Posterior vena cava (tissue), 2 donors: ENCODE measurements at places on chromosomes 4 and X.

DNA sequence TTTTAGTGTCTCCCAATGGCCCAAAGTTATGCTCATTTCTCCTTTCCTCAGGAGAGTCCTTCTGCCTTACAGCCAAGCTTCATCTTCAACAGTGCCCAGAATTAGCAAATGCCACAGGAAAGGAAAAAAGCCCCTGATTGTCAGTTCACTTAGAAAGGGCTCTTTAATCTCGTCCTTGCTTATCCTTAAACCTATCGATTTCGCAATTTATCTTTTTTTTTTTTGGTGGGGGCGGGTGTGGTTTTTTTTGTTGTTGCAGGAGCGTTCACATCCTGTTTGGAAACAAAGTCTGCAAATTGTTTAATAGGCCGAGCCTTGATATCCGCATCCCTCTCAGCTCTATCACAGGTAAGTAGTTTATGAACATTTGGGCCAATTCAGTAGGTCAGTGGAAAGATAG, 20.2 kb downstream of the TRPC5OS start:
- no peak for DNase-seq

- no peak for DNase-seq
Observed at GRCh38 chrX:78687586-78687985, 28.5 kb upstream of the RTL3 start.

DNA sequence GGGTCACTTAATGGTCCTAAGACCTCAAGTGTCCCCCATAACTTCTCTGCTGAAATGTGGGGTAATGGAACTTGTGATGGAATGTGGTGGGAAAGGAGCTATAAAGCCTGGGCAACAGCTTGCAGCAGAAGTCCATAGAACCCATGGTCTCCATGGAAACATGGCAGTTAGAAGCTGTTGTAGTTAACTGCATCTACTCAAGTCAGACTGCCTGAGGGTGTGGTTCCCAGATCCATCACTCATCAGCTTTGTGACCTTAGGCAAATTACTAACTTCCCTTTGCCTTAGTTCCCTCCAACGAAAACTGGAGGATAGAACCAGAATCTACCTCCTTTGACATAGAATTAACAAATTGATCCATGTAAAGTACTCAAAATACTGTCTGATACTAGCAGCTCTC, 113.0 kb downstream of the SPATA18 start:
- DNase-seq = no peak

DNA sequence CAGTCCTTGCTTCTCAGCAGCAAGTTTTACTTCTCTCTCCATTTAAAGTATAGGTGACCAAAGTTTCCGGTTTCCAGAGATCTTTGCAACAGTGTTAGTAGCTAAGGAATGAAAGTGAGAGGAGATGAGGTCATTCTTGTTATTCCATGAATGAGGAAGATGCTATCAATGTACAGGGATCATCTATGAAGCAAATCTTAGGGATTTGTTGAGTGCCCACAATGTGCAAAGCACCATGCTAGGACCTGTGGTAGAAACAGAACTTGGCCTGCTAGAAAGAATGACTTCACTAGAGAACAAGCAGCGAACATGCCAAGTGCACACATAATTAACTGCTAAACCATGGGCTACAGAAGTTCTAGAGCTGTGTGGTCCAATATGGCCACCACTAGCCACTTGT, 112.5 kb downstream of the MID1 start:
- no peak for DNase-seq

- no peak for DNase-seq
Observed at GRCh38 chr4:138114434-138114833, 127.7 kb downstream of the SLC7A11 start.
